ENCODE measurements at places on chromosomes 4 and X. TPM values are rescaled to one million over a fixed set of nuclear protein-coding genes. Genes with fewer than 3 reads are reported as not detected.
A peak's percentile ranks its signal among the peaks of the same experiment; 100 is the strongest.

Gene FAM9A
- total RNA-seq = not detected

Gene EDA2R
- total RNA-seq = 27.8 TPM

Gene SORBS2
- total RNA-seq = 4.2 TPM

Gene CRMP1
- 5.7 TPM for total RNA-seq

Gene MAGEA12
- total RNA-seq = not detected

Gene IGSF1
- not detected for total RNA-seq

Gene IQSEC2
- 17.0 TPM for total RNA-seq

Gene CENPVL2
- total RNA-seq = not detected

Gene PRDM8
- 86.8 TPM for total RNA-seq

DNA sequence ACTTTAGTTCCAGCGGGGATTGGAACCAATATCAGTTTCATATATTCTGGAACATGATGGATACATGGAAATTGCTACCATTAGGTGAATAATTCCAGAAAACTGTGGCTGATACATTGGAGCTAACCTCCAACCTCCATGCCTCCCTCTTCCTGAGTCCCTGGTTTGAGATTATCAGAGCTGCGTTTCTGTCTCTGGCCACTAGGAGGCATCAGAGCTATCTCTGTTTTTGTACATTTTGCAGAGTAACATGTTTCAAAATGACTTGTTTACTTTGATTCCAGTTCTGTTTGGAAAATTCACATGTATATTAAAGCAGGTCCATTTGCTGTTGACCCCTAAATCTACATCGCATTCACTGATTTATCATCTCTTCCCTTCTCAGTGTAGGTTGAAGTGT lies 2.4 kb upstream of the RAB40AL start:
- DNase-seq = peak; percentile 28

- no peak for DNase-seq
Observed at GRCh38 chrX:124113621-124114600, 152.4 kb downstream of the STAG2 start.

DNA sequence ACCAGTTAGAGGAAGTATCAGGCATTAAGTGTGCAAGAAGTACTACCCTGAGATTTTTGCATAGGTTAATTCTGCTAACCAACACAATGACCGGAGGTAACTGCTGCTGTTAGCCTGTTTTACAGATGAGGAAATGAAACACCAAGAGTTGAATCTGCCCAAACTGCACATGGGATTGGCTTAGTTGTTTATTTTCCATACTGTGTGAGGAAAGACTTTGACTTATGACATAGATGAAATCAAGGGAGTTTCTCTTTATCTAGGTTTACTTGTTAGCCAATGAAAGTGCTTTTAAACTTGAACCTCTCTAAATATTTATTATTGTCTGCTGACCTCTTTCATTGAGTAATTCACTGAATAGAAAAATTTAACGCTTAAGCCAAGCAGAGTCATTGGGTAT lies 10.3 kb downstream of the GUCY1B1 start:
- no peak for DNase-seq

- no peak for DNase-seq
Observed at GRCh38 chrX:39897741-39898097, 200.0 kb downstream of the BCOR start.

- DNase-seq = no peak
Observed at GRCh38 chr4:107472265-107472948, 247.6 kb downstream of the PAPSS1 start.

GRCh38 chrX:34382416-34382815 lies 250.3 kb upstream of the FAM47A start:
- peak; percentile 86 for DNase-seq

- DNase-seq = no peak
Observed at GRCh38 chrX:69197690-69198089, 32.4 kb upstream of the PJA1 start.

- no peak for DNase-seq
Observed at GRCh38 chr4:189136462-189136861, 804.2 kb upstream of the FRG1 start.

GRCh38 chrX:47776292-47777006 lies 60.3 kb upstream of the ZNF81 start:
- DNase-seq = no peak

DNA sequence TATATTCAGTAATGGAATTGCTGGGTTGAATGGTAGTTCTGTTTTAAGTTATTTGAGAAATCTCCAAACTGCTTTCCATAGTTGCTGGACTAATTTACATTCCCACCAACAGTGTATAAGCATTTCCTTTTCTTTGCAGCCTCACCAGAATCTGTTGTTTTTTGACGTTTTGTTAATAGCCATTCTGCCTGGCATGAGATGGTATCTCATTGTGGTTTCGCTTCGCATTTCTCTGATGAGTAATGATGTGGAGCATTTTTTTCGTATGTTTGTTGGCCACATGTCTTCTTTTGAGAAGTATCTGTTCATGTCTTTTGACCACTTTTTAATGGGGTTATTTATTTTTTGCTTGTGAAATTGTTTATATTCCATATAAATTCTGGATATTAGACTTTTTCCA lies 13.6 kb upstream of the MAGED4B start:
- DNase-seq = peak; percentile 75

DNA sequence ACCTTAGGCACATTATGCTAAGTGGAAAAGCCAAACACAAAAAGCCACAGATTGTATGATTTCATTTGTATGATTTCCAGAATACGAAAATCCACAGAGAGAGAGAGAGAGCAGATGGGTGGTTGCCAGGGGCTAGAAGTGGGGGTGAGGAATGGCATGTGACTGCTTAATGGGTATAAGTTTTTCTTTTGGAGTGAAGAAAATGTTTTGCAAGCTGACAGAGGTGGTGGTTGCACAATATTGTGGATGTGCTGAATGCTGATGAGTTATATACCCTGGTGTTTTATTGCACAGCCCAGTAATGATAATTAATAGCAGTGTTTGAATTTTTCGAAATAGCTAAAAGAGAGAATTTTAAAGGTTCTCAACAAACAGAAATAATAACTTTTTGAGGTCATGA lies 386.1 kb upstream of the HS3ST1 start:
- DNase-seq = no peak

DNA sequence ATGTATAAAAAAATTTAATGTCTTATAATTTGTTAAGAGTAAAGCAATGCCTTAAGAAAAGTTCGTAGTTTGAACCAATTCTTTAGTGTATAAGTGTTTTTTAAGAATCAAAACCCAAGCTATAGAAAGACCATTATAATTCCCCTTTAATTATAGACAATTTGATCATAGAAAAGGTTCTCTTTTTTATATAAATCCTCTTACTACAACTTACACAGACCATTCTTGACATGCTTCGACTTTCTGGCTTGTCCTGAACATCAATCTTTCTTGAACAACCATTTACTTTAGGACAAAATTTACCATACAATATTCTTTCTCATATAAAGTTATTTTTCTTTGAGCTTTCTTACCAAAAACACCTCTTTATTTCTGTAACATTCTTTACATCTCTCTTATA lies 330.5 kb upstream of the SPANXN1 start:
- DNase-seq = peak; percentile 0

DNA sequence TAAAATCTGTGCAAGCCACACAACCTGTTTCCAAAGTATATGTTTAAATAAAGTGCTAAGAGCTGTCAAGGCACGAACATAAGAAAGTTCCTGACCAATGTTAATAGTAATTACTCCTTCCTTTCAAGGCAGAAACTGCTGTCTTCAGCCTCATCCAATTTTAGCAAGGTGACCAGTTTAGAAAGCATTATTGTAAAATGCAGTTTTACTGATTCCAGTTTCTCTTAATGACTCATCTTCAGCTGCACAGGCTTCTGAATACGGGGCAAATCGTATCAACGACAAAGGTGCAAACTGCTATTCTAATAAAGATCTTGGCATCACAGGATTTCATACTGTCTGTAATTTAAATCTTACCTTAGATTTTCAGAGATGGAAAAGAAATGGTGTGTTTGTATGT lies 87.5 kb downstream of the PPP3CA start:
- no peak for DNase-seq

GRCh38 chrX:124223524-124223923 lies 108.9 kb upstream of the TEX13D start:
- DNase-seq = no peak

GRCh38 chr4:26058537-26058936 lies 144.5 kb downstream of the SMIM20 start:
- no peak for DNase-seq

DNA sequence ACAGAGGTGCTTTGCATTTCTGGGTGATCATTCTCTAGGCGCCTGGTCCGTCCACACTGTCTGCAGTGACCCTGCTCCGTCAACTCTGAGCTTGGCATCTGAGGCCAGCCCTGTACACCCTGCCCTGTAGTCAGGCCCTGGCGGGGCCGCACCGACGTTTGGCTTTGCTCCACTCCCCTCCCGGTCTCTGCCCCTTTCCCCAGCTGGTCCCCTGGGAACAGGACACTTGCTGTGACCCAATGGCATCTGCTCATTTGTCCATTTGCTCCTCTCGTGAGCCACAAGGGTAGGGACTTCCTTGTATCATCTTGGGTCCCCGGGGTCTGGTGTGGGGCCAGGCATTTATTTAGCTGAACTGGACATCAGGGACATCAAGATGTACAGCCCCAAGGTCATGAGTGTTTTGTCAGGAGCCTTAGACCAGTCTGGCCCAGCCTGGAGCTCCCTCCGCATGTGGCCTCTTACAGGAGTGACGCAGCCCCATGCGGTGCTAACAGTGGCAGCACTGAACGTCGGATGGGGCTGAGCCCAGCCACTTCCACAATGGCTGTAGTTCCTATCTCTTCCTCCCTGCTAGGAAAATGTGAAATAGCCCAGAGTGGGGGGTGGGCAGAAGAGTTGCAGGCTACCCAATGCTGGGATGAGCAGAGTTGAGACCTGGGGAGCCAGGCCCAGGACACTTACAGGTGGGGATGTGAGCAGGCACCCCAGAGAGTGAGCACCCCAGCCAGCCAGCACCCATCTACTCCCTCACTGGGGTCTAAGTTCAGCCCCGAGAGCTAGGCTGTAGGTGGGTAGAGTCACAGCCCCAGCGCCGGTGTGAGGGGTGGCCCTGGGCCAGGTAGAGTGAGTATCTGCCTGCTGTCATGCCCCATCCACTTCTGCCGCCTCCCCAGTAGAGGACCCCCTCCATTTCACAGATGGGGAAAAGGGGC lies 2.0 kb upstream of the SH3BP2 start:
- no peak for DNase-seq

- no peak for DNase-seq
Observed at GRCh38 chr4:6616087-6616995, 24.1 kb upstream of the MRFAP1 start.

- DNase-seq = no peak
Observed at GRCh38 chr4:78360466-78360865, 191.1 kb upstream of the ANXA3 start.

GRCh38 chr4:55706541-55706940 lies 70.4 kb upstream of the NMU start:
- DNase-seq = peak; percentile 5

- DNase-seq = peak; percentile 24
Observed at GRCh38 chrX:46381630-46382029, 163.6 kb downstream of the ZNF674 start.

- no peak for DNase-seq
Observed at GRCh38 chr4:73600954-73601353, 19.3 kb downstream of the RASSF6 start.

GRCh38 chr4:77433418-77433733 lies 172.2 kb upstream of the CXCL13 start:
- DNase-seq = peak; percentile 67

- no peak for DNase-seq
Observed at GRCh38 chr4:38923746-38924145, 56.1 kb downstream of the FAM114A1 start.

DNA sequence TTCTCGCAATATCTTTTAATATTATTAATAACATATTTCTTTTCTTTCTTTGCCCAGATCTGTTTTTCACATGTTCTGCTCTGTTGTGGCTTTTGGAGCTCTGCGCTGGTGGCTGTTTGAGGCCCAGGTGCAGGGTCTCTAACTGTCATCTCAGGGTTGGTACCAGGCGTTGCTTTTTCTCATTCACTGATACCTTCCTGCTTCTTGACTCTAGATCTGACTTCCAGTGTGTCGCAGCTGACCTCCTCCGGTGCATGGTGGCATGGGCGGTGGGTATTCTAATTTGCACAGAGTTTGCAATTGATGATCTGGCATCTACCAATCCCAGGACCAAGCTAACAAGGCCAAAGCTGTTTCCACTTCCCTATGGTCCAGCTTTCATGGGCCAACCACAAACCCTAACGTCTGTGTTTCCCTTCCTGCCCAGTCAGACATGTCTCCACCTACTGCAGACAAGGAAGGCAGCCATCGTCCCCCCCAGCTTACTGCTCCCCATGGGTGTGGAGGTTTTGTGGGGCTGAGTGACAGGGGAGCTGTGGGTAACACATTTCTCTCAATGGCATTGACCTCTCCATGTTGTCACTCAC lies 25.2 kb downstream of the LETM1 start:
- no peak for DNase-seq

- no peak for DNase-seq
Observed at GRCh38 chr4:3446631-3447320, 5.0 kb downstream of the HGFAC start.

DNA sequence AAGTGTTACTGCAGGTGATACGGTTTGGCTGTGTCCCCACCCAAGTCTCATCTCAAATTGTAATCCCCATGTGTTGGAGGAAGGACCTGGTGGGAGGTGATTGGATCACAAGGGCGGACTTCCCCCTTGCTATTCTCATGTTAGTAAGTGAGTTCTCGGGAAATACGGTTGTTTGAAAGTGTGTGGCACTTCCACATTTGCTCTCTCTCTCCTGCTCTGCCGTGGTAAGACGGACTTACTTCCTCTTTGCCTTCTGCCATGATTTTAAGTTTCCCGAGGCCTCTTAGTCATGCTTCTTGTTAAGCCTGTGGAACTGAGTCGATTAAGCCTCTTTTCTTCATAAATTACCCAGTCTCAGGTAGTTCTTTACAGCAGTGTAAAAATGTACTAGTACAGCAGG lies 65.2 kb upstream of the SLC7A11 start:
- DNase-seq = no peak

DNA sequence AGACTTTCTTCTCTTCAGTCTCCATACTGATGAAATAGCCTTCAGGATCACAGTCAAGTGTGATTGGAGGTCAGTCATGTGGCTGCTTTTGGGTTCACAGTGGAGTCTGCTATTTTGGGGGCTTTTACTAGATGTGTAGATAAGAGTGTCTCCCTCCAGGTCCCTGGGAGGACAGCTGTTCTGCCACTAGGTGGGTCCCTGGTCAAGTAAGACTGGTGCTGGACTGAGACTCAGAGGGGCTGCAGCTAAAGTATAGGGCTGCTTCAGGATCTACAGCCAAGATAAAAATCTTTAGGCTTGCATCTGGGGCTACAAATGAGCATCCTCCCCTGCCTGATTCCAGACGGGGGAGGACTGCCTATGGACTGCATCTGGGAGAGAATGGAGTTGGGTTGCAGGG lies 200.7 kb upstream of the ANKRD50 start:
- DNase-seq = no peak

DNA sequence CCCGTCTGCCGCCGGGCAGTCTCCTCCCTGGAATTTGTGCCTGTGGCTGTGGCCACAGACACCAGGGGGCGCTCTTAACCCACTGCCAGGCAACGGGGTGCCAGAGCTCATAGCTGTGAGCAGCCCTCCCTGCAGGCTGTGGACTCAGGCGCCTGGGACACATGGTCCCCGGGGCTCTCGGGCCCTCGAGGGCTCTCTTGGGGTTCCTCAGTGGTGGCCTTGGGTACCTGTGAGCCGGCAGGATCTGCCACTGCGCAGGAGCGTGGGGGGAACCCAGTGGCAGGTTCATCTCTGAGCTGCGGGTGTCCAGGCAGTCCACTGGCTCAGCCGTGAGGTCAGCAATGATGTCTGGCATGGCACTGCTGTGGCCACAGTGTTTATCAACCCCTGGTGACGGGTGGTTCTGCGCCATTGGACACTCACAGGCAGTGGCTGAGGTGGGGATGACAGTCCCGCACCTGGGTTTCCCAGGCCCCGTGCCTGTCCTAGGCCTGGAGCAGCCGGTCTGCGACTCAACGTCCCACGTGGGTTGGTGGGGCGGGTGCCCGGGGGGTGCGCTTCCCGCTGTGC lies 37.2 kb downstream of the PCGF3 start:
- DNase-seq = peak; percentile 63
